Calu3 (cell line): ENCODE measurements at places on chromosomes 11 and 22. TPM values are rescaled to one million over a fixed set of nuclear protein-coding genes. Genes with fewer than 3 reads are reported as not detected.
A peak's percentile ranks its signal among the peaks of the same experiment; 100 is the strongest.

ENTHD1 gene
- not detected in 2 replicates for total RNA-seq

CBX7 gene
- 10.5 and 11.8 TPM in 2 replicates for total RNA-seq

DNA sequence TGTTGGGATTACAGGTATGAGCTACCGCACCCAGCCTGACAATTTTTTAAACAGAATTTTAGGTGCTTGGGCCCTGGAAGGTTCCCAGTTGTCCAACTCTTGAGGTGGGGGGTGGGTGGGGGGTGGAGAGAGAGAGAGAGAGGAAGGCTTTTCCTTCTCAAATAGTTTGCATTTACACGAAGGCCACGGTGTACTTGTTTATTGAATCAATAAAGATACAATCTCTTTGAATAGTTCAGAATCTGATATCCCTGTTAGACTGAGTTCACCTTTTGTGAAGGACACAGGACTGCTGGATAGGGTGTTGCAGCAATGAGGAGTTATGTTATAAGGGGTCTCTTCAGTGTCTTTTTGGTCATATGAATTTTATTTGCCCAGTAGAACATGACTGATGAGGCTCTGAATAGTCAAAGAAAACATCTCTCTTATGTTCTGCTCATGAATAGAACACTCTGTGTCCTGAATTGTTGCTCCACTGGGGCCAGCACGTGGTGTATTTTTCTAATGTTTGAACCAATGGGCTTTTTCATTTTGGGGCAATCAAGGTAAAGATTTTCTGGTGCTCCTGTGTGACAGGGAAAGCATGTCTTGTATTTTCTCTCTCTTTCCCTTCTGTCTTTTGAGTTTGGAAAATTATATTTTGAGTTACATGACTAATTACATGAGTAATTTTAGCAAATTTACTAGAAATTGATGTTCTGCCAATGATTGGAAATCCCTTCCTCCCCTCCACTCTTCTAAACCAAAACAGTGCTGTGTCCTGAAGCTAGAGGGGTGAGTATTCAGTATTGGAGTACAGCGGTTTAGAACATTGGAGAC is 61.7 kb downstream of the PTPRJ start:
- no peaks in the 10 kb centered on the region for H3K27me3 ChIP-seq
- H3K36me3 ChIP-seq: no peaks in the 10 kb centered on the region
- H3K4me1 ChIP-seq: peaks cover 9% of the 10 kb centered on the region
- H3K27ac ChIP-seq: no peak overlapping the region
- no peak for DNase-seq
- no peak overlapping the region for H3K4me3 ChIP-seq

DNA sequence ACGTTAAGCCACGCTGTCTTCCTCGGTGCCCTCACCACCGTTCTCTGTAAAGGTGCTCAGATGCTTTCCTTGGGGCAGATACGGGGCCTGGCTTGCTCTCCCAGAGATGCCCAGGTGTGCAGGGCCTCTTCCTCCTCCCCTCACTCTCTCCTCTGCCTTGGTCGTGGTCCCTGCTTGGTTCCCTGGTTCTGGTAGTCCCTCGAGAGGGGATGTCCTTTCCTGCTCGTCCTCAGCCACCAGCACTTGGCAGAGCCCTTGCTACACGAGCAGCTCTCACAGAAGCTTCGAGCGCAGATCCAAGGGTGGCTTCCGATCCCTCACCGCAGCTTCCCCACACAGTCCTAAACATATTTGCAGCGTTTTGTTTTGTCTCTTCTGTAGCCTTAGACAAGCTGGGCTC is 298.8 kb downstream of the TBC1D22A start:
- H3K27me3 ChIP-seq: no peaks in the 10 kb centered on the region
- peaks cover 9% of the 10 kb centered on the region for H3K36me3 ChIP-seq
- no peaks in the 10 kb centered on the region for H3K4me1 ChIP-seq
- no peak for DNase-seq
- H3K4me3 ChIP-seq: no peak overlapping the region
- H3K27ac ChIP-seq: no peak overlapping the region

GRCh38 chr22:24758164-24758799 is 16.2 kb downstream of the PIWIL3 start:
- H3K27me3 ChIP-seq: peaks cover 10% of the 10 kb centered on the region
- H3K4me1 ChIP-seq: no peaks in the 10 kb centered on the region

DNA sequence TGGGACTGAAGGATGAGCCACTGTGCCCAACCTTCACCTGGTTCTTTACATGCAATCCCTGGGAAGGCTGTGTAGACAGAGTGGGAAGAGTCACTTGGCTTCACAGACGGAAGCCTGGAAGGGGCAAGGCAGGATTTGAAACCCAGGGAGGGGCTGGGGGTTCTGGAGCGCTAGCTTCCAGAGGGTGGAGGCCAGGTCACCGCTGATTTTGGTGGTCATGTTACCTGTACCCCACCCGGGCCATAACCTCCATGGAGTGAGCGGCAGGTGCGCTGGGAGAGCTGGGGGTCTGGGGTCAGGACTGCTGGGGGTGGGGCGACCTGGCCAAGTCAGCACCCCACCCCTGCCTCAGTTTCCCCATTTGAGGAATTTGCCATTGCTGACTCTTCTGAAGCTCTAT is 38.3 kb downstream of the PDGFB start:
- H3K27ac ChIP-seq: peak overlapping the region; percentile 75
- DNase-seq: no peak
- no peaks in the 10 kb centered on the region for H3K27me3 ChIP-seq
- H3K4me3 ChIP-seq: no peak overlapping the region

GRCh38 chr11:3632070-3632660 is 9.6 kb downstream of the ART5 start:
- peaks cover 62% of the 10 kb centered on the region for H3K27me3 ChIP-seq
- H3K4me1 ChIP-seq: no peaks in the 10 kb centered on the region
- H3K4me3 ChIP-seq: no peak overlapping the region
- DNase-seq: no peak
- H3K27ac ChIP-seq: no peak overlapping the region

- no peaks in the 10 kb centered on the region for H3K27me3 ChIP-seq
- no peak overlapping the region for H3K4me3 ChIP-seq
- H3K27ac ChIP-seq: no peak overlapping the region
- H3K36me3 ChIP-seq: no peaks in the 10 kb centered on the region
Observed at GRCh38 chr11:28529540-28530410, 421.6 kb downstream of the METTL15 start.

DNA sequence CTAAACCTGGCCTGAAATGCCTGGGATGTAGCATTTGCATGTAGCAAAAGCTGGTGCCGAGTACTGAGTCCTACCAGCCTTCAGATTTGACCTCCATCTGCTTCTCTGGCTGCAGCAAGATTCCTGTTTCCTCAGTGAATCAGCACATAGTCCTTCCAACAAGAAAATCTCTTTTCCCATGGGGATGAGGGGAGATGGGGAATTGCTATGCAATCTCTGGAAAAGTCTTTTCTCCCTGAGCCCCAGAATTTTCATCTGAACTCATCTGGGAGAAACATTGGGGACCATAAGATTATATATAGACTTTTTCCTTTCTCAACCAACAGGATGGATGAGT is 32.0 kb upstream of the YWHAH start:
- no peaks in the 10 kb centered on the region for H3K36me3 ChIP-seq
- H3K27ac ChIP-seq: no peak overlapping the region
- DNase-seq: no peak
- no peak overlapping the region for H3K4me3 ChIP-seq
- no peaks in the 10 kb centered on the region for H3K4me1 ChIP-seq

- H3K4me1 ChIP-seq: no peaks in the 10 kb centered on the region
- H3K27ac ChIP-seq: no peak overlapping the region
- H3K27me3 ChIP-seq: no peaks in the 10 kb centered on the region
- no peak overlapping the region for H3K4me3 ChIP-seq
- peaks cover 5% of the 10 kb centered on the region for H3K36me3 ChIP-seq
- DNase-seq: no peak
Observed at GRCh38 chr11:47057365-47057764, 119.3 kb downstream of the ARFGAP2 start.

RCOR2 gene
- total RNA-seq: 0.26 and 0.37 TPM in 2 replicates

DNA sequence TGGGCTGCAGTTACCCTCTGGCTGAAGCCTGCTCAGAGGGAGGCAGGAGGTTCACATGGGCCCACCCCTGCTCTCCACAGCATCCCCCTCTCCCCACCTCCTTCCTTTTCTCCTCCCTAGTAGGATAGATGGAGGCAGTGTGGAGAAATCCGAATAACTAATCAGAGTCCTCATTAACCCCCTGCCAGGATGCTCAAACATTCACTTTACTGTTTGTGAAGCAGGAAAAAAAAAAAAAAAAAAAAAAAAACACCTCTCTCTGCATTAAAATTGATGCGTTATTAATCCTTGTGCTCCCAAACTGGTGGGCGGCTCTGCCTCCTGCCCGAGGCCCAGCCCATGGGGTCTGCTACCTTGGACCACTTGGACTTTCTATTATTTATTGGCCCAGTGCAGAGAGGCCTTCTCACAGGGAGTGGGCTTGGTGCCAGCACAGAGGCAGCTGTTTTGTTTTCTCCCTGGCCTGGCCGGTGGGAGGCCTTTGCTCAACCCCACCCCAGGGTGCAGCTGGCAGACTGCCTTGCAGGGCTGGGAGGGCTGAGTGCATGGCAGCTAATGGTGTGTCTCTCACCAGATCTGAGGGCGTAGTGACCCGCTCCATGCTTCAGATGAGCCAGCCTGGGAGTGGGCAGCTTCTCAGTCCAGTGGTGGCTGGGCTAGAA is 150.7 kb downstream of the PKNOX2 start:
- no peak overlapping the region for H3K27ac ChIP-seq
- no peaks in the 10 kb centered on the region for H3K4me1 ChIP-seq
- no peak for DNase-seq
- no peak overlapping the region for H3K4me3 ChIP-seq
- peaks cover 71% of the 10 kb centered on the region for H3K27me3 ChIP-seq

DNA sequence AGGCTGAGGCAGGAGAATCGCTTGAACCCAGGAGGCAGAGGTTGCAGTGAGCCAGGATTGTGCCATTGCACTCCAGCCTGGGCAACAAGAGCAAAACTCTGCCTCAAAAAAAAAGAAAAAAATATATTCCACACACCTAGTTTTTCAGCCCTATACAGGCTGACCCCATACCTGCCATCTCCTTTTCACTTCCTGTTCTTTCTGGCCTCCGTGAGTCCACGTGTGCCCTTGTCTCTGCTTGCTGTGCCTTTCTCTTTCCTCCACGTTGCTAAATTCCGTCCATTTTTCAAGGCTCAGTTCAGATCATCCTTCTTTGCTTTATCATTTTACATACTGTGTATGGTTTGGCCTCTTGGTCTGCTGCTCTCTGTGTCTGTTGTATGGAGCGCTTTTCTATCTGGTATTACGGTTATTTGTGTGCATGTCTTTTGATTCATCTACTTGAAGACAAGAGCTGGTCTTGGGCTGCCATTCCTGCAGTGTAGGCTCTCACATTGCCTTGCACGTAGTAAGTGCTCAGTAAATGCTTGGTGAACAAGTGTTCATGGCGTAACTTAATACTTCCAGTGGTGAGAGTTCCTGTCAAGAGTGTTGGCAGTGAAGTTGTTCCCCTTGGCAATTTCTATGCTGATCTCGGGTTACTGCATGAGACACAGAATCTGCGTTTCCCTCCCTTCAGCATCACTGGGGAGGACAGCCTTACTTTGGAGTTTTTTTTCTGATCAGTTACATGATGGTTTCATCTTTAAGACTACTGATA is 57.5 kb downstream of the PTPRJ start:
- H3K4me3 ChIP-seq: no peak overlapping the region
- no peak overlapping the region for H3K27ac ChIP-seq
- no peaks in the 10 kb centered on the region for H3K27me3 ChIP-seq
- H3K4me1 ChIP-seq: peaks cover 23% of the 10 kb centered on the region
- peaks cover 6% of the 10 kb centered on the region for H3K36me3 ChIP-seq

GRCh38 chr22:19410941-19411689 is 20.4 kb downstream of the HIRA start:
- no peak overlapping the region for H3K4me3 ChIP-seq
- no peak for DNase-seq
- H3K4me1 ChIP-seq: peaks cover 17% of the 10 kb centered on the region
- peaks cover 24% of the 10 kb centered on the region for H3K36me3 ChIP-seq

- H3K27me3 ChIP-seq: no peaks in the 10 kb centered on the region
- H3K36me3 ChIP-seq: no peaks in the 10 kb centered on the region
- DNase-seq: peak; percentile 23
- H3K4me1 ChIP-seq: peaks cover 8% of the 10 kb centered on the region
Observed at GRCh38 chr11:26134481-26135355, 197.2 kb upstream of the ANO3 start.

DNA sequence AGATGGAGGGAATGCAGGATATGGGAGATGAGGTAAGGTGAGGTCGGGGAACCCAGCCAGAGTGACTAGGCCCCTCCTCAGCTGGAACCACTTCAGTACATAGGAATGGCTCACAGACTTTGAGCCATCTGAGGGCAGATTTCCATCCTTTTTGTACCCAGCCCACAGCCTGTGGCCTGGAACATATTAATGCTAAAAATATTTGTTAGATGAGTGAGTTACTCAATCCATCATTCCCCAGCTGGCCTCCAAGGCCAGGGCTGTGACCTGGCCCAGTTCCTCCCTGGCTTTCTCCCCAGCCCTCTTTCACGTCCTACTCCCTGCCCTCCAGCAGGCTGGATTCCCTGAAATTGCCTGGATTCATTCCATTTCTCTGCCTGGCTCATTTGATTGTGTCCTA is 57.2 kb upstream of the PRDM11 start:
- no peaks in the 10 kb centered on the region for H3K4me1 ChIP-seq
- DNase-seq: no peak
- peaks cover 84% of the 10 kb centered on the region for H3K27me3 ChIP-seq
- no peaks in the 10 kb centered on the region for H3K36me3 ChIP-seq
- H3K4me3 ChIP-seq: no peak overlapping the region
